ENCODE measurements at places on chromosomes 4 and X.

DNA sequence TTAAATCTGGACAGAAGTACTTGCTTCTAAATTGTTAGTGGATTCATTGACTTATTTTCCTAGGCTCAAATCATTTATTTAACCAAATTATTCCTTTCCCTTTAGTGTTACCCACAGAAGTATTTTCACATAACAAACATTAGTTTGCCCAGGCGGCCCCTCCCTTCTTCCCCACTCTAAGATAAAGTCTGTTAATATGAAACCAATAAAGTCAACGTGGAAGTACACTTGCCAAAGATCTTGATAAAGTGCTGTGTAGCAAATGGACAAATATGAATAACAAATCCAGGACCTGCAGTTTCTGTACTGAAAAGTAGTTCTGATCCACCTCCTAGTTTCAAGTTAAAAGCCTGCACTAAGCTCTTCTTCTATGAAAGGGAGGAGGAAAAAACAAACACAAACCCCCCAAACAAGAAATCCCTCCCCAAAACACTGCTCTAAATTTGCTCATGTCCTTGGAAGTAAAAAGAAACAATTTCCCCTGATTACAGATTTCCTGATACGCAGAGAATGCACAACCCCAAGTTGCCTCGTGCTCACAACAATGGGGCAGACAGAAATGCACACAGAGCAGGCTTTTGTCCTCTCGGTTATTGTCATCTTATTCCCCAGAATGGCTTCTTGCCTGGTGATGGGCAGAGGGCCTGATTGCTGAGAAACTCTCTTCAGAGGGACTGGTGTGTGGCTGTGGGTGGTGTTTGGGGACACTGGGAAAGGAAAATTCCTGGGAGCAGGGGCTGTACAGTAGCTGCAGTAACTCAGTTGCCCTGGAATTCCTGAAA lies 23.2 kb downstream of the TMSB4X start:
- DNase-seq: peak; percentile 20

- DNase-seq: no peak
Measured at GRCh38 chrX:133590703-133591505, 175.6 kb upstream of the GPC4 start.

DNA sequence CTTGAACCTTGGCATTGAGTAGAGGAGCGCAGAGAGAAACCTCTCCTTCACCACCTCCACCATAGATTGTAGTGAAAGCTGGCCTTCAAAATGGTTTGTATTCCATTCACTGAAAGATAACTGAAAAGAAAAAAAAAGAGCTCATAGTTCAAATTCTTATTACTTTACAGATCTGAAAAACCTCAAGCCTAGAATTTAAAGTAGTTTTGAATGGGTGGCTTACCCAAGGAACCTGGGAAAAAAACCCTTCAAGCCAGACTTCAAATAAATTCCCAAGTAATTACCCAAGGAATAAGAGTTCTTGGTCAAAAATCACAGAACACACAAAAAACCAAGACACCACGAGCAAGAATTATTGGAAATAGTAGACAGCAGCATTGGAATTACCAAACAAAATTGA lies 83.6 kb upstream of the TMEM33 start:
- DNase-seq: no peak

DNA sequence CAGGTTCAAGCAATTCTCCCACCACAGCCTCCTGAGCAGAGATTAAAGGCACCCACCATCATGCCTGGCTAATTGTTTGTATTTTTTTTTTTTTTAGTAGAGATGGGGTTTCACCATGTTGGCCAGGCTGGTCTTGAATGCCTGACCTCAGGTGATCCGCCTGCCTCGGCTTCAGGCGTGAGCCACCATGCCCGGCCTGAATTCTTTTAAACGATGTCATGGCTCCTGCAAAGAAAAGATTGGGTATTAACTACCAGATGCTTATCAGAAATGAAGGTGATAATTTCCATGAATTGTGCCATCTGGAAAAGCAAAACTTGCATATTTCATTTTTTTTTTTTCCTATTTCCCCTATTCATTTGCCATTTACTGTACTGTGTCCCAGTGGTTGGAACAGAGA lies 195.7 kb upstream of the IGFBP7 start:
- DNase-seq: no peak

- DNase-seq: no peak
Measured at GRCh38 chrX:13219991-13220764, 99.7 kb downstream of the ATXN3L start.

DNA sequence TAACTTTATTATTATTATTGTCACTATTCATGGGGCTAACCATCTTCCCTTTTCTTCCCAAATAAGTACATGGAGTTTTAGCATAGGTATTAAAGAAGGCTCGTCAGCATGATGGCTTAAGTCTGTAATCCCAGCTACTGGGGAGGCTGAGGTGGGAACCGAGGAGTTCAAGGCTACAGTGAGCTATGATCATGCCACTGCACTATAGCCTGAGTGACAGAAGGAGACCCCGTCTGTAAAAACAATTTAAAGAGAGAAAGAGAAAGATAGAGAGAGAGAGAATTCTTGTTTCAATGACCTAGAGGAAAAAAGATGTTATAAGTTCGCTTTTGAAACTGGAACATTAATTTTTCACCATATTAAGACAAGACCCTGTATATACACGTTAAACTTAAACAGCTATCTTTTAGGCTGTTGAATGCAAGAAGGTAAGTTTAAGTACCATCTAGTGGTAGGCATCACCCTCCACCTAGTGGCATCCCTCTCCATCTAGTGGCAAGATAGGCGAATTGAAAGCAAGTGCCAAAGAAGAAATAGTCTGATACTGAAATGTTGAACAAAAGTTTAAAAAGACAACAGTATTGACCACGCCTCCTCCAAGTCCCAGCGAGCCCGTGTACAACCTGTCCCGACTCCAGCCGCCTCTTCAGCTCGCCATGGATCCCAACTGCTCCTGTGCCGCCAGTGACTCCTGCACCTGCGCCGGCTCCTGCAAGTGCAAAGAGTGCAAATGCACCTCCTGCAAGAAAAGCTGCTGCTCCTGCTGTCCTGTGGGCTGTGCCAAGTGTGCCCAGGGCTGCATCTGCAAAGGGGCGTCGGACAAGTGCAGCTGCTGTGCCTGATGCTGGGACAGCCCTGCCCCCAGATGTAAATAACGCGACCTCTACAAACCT lies 26.0 kb upstream of the YTHDC1 start:
- DNase-seq: peak; percentile 37

DNA sequence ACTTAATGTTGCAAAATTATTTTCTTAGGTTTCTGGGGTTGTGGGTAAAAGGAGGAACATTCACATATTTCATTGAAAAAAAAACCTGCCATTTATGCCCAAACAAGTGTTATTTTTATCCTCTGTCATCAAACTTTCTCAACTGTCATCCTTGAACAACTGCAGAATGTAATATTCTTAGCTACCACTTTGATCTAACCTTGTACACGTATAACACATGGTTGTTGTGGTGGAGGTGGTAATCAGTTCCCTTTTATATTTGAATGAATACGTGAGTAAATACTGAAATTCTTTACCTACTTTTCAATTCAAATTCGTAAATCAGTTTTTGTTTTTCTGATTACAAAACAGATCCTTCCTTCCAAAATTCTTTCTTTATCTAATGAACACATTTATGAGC lies 3.8 kb upstream of the AMMECR1 start:
- DNase-seq: no peak

GRCh38 chr4:41795796-41796385 lies 47.4 kb upstream of the PHOX2B start:
- no peak for DNase-seq

- no peak for DNase-seq
Measured at GRCh38 chr4:153571006-153571545, 104.9 kb downstream of the TMEM131L start.

DNA sequence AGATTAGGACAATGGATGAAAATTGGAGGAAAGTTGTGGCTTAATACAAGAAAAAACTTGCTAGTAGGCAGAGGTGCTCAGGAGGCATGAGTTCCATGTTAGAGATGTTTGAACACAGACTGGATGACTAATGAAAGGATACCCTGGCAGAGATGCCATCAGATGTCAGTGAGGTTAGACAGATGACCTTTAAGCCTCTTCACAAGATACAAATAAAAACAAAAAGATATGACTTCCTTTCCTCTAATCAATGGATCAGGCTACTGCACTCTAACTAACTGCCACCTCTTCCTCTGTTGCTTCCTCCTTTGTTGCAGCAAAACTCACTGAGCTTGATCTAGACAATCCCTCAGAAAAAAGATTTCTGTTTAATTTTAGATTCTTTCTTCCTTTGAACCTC lies 14.7 kb downstream of the STAP1 start:
- no peak for DNase-seq

DNA sequence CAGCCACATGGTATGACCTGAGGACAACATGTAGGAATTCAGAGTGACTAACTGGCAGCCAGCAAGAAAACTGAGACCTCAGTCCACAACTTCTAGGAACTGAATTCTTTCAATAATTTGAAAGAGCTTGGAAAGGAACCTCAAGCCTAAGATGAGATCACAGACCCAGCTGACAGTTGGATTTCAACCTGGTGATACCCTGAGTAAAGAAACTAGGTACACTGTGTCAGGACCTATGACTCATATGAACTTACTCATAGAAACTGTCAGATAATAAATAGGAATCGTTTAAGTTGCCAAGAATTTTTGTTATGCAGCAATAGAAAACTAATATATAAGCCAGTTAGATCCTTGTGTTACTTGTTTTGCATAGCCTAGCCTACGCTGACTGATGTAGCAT lies 102.4 kb upstream of the DCAF12L1 start:
- no peak for DNase-seq
